ENCODE measurements at places on chromosomes 3 and 15. TPM values are rescaled to one million over a fixed set of nuclear protein-coding genes. Genes with fewer than 3 reads are reported as not detected.

HOMER2 gene
- total RNA-seq = 30.4 TPM

DNA sequence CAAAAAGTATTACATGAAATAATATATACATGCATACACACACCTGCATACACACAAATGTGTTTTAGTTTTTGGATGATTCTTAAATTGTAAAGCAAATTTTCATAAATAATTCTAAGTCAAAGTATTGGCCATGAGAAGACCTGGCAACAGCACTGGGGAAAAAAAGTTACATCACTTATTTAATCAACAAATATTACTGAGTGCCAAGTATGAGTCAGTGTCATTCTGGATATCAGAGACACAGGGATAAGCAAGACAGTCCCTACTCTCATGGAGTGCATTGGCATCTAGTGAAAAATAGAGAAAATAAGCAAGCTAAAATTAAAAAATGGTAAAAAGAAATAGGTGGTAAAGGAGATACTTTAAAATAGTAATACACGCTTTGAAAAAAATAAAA, 29.4 kb upstream of the GUCA1C start:
- no peak for DNase-seq

FANCI gene
- total RNA-seq = 60.3 TPM

- DNase-seq = no peak
These were observed 16.8 kb upstream of the FMN1 start for GRCh38 chr15:33211176-33211808.

- no peak for DNase-seq
These were observed 39.5 kb downstream of the SRPRB start for GRCh38 chr3:133845127-133845526.

GRCh38 chr3:32078085-32078634, 28.3 kb upstream of the GPD1L start:
- peak; percentile 68 for DNase-seq

GRCh38 chr3:145807990-145808389, 353.0 kb downstream of the PLOD2 start:
- DNase-seq = no peak

DNA sequence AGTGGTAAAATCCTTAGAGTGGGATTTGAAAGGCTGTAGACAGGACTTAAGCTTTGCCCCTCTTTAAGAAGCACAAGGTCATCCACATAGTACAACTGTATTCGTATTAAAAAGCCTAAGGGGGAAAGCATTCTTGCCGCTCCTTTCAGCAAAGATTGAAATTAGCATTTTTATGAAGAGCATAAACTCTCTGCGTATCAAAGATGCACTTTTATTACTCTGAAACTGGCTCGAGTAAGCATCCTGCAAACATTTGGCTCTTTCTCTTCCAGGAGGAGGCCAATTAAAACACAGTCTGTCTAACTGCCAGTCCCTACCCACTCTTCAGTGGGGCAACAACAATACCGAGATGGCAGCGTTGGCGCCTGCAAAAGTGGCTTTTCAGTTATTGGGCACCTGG, 192.5 kb upstream of the TPRG1 start:
- no peak for DNase-seq
